NCI-H1930 (cell line): ENCODE measurements at places on chromosomes 7 and 10.
A peak's percentile ranks its signal among the peaks of the same experiment; 100 is the strongest.

DNA sequence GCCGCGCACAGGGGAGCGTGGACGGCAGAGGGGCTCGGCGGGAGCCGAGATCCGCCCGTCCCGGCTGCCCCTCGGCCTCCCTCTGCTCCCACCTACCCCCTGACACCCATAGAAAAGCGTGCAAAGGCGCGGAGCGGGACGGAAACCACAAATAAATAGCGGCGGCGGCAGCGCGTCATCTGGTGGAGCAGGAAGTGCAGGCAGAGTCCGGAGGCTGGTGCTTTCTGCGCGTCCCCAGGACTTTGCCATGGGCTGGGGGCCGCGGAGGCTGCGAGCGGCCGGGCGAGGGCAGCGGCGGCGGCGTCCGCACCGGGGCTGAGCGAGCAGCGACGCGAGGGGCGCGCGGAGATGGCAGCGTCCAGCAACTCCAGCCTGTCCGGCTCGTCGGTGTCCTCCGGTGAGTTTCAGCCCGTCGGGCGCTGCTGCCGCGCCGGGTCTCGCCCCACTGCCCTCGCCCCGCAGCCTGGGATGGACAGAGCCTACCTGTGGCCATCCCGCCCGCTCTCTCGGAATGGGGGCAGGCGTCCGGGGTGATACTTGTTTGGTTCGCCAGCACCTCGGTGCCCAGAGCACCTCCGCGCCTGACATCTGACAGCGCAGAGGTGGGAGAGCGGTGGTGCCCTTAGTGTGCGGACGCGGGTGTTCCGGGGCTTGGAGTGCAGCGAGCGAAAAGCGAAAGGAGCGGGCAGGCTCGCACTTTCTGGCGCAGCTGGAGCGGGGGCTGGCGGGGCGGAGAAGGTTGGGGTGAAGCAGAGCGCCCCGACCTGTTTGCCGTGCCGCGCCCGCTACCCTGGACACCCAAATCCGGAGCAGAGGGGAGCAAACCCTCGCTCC, at the start of gene CHN2:
Gene CHN2, plus strand, starts transcription at position 182 of the 834 bp plus-strand sequence.
- peak; percentile 50 for DNase-seq

- no peak for DNase-seq
Observed at GRCh38 chr10:61967298-61967697, 65.8 kb downstream of the ARID5B start.

- no peak for DNase-seq
Observed at GRCh38 chr10:30368065-30368718, 19.1 kb upstream of the MTPAP start.

DNA sequence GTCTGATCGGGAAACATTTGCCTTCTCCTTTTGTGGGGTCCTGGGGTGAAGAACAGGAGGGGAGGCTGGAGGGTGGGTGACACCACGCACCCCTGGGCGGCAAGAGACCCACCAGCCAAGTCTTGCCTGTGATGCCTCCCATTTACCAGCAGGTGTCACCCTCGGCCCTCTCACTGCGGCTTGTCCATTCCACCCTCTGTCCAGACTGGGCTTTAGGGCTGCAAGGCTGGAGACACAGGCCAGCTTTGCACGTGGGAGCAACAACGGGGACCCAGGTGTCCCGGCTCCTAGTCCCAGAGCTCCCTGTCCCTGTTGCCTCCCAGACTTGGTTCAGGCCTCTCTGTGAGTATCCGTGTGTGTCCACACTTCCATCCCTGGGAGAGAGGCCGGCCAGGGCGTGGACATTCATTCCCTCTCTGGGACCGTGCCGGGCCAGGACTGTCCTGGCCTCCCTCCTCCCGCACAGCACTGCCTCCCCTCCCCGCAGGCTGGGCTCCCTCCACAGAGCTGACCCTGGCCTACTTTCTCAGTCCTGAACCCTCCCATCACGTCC, 36.2 kb upstream of the GTF2IRD1 start:
- DNase-seq = peak; percentile 65

- DNase-seq = no peak
Observed at GRCh38 chr7:159068488-159068811, 76.2 kb downstream of the VIPR2 start.

- DNase-seq = no peak
Observed at GRCh38 chr7:16747102-16747501, 6.5 kb upstream of the TSPAN13 start.

DNA sequence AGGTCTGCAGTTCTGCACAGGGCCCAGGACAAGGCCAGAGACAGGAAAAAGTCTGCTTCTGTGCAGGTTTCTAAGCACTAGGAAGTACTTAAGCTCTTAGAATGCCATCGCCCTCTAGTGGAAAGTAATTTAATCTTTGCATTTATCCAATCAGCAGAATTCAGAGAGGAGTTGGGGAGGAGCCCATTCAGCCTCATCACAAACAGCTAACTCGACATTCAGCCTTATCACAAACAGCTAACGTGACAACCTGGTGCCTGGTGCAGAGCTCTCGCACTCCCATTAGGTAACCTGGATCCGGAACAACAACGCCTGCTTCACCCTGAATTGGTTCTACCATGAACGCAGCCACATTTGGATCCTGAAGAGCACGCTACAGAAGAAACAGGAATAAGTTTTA, 15.2 kb downstream of the OAT start:
- DNase-seq = peak; percentile 39

GRCh38 chr7:47360301-47360900, 221.5 kb downstream of the TNS3 start:
- no peak for DNase-seq
